Left cardiac atrium (tissue), 4 donors: ENCODE measurements at places on chromosomes 13 and 19.

- DNase-seq, result peak; percentile 38
These were observed 32.5 kb downstream of the MCF2L start for GRCh38 chr13:113001241-113002140.

DNA sequence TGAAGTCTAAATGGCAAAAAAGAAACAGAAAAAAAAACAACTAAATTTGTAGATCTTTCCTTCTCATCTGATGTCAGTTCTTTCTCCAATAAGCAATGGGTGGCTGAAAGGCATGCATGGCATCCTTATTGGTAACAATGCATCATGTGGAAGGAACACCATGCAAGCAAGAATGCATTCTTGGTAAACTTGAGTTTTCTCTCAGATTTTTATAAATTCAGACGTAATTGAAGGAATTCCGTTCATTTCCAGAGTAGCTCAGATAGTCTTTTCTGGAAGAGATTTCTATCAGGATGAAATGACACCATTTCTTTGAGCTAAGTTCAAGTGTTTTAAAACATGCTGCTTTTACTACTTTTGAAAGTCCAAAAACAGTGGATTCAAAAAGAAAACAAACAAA, 373.0 kb downstream of the COG6 start:
- no peak for DNase-seq

GRCh38 chr19:30865511-30865910, 483.7 kb downstream of the TSHZ3 start:
- DNase-seq, result no peak

- DNase-seq, result no peak
These were observed 7.2 kb upstream of the TUBB4A start for GRCh38 chr19:6509118-6509971.

DNA sequence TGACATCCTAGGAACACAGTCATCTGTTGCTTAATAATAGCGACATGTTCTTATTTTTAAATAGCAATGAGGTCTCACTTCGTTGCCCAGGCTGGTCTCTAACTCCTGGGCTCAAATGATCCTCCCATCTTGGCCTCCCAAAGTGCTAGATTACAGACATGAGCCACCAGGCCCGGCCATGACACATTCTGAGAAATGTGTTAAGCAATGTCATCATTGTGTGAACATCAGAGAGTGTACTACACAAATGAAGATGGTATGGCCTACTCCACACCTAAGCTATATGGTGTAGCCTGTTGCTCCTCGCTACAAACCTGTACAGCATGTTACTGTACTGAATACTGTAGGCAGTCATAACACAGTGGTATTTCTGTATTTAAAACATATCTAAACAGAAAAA, 24.6 kb upstream of the GARRE1 start:
- no peak for DNase-seq
